ENCODE measurements at places on chromosomes 12 and 14.
A peak's percentile ranks its signal among the peaks of the same experiment; 100 is the strongest.

- DNase-seq, result no peak
Measured at GRCh38 chr14:73251516-73252215, 14.4 kb downstream of the PAPLN start.

DNA sequence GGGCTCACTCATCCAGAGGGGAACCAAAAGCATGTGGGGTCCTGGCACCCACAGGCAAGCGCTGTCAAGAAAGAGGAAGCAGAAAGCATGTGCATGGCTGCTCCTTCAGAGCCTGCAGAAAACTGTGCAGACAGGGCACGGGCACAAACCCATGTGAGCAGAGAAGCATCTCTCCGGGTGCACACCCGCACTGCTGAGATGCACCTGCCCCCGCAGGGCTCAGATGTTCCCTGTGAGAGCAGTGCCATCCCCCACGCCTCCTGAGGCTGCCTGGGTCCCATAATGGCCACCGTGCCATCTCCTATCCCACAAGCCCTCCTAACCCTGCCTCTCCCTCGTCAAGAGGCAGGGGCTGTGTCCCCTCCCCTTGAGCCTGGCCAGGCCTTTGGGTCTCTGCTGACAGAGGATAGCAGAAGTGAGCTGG is 32.3 kb upstream of the INF2 start:
- DNase-seq, result no peak

GRCh38 chr12:42756841-42757623 is 167.5 kb upstream of the PRICKLE1 start:
- no peak for DNase-seq

DNA sequence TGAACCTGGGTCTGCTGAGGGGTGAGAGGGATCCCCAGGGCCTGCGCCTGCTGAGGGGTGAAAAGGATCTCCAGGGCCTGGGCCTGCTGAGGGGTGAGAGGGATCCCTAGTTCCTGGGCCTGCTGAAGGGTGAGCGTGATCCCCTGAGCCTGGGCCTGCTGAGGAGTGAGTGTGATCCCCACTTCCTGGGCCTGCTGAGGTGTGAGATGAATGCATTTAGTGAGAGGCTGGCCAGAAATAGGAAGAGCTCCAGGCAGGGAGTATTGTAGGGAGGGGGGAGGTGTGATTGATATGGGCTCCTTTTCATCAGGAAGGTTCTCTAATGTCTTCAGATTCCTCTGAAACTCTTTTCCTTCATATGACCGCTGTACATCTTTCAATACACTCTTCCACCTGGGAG is 43.0 kb downstream of the FAM186A start:
- no peak for DNase-seq

DNA sequence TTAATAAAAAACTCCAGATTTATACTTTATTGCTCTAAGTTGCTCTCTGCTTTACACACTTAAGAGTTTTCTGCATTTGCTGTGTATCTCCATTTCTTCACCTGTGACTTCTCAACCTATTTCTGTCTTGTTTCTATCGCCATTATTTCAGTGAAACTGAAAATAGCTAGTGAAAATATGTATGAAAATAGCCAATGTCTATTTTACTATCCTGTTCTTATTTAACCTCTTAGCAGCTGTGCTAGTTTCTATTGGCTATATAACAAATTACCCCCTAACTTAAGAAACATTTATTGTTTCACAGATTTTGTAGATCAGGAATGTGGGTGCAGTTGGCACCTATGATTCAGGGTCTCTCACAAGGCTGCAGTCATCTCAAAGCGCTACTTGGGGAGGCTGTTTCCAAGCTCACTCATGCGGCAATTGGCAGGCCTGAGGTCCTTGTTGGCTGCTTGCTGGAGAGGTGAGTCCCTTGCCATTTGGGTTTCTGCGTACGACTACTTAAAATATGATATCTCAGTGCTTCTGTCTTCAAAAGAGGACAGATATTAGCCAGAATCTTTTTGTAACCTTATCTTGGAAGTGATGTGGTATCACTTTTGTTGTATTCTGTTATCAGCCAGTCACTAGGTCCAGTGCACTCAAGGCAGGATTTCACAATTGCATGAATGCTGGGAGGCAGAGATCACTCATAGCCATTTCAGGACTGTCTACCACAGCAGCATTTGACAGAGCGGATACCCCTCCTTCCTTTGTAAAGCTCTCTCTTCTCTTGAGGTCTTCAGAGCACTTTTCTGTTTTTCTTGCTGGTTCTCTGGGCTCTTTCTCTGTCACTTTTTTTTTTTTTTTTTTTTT is 7.2 kb downstream of the ERC1 start:
- DNase-seq, result no peak

DNA sequence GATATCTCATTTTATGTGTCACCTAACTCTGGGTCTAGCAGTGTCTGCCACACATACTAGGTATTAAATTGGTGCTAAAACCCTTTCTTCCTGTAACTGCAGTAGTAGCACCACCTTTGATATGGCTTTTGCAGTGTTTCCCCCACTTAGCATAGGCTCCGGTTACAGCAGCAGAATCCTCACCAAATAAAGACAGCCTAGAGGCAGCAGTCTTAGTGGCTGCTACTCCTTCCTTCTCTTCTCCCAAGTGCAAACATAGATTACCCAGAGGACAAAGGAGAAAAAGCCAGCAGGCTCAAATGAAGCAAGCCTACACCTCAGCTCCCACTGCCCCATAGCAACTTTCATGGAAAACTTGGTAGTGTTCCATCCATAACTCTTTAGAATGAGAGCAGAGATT is 30.1 kb upstream of the ABCC9 start:
- no peak for DNase-seq

- no peak for DNase-seq
Measured at GRCh38 chr12:52688481-52688880, 8.3 kb upstream of the KRT1 start.

- DNase-seq, result peak; percentile 73
Measured at GRCh38 chr12:49776413-49776812, 35.1 kb downstream of the TMBIM6 start.

- no peak for DNase-seq
Measured at GRCh38 chr12:132182711-132183365, 38.6 kb downstream of the NOC4L start.

- no peak for DNase-seq
Measured at GRCh38 chr12:58575256-58575655, 345.0 kb downstream of the LRIG3 start.

DNA sequence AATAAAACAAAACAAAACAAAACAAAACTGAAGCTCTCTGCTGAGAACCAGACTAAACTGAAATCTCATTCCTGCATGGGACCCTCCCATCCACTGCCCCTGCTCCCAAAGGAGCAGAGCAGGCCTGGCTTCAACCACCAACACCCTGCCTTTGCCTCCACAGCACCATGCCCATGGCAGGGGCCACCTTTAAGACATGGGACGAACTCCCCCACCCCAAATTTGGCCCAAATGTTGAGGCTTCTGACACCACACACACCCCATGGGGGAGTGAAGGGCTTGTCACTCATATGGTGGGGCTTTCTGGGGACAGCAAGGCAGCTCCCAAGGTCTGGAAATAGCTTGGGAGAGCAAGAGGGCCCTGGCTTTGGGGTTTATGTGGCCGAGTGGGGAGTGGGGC is 177.2 kb downstream of the KIF26A start:
- DNase-seq, result no peak

DNA sequence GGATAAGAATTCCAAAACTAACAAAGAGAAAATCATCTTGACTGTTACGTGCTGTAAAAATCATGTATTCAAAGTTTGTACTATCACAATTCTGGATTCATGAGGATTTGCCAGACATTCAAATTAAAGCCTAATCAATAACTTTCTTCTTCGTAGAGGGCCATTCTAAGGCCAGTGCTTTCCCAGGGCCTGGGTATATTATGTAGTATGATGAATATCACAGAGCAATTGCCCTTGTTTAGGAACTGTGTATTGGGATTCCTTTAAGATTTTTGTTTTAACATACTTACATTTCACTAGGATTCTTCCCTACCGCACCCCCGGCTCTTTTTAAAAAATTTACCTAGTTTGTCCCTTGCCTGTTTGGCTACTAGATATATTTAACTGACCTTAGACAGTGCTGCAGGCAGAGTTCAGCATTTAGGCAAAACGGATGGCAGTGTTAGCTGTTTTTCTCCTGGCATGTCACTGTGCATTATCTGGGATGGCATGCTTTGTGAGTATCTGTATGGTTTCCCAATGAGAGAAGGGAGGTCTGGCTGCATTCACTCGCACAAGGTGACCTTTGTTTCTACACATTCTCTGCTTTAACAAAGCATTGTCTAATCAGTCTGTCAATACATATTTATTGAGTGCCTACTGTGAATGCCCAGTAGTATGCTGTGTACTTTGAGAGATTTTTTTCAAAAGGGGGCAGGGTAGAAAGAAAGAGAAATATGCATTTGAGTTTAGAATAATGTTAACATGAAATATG is 63.3 kb downstream of the ERC1 start:
- DNase-seq, result no peak
